ENCODE measurements at places on chromosomes 2 and 18.

DNA sequence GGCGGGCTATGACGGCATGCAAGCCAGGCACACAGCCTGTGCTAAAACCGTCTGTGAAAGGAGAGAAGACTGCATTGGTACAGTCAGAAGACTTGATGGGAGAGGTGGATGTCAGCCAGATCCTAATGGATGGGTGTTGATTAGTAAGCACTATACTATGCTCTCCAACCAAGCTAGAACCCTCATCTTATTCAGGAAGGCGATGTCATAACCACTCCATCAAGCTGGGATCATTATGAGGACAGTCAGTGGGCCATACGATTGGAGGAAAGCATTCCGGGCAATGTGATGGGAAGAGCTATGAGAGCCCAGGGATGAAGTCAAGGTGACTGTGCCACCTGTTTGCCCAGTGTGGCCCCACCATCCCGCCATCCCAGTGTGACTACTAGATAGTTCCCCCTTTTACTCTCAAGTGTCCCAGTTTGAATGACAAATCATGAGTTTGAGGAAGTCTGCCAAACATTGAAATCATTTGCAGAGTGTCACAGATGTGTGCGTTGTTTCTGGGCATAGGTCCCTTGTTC, 66.4 kb downstream of the MRPS9 start:
- no peak for DNase-seq

DNA sequence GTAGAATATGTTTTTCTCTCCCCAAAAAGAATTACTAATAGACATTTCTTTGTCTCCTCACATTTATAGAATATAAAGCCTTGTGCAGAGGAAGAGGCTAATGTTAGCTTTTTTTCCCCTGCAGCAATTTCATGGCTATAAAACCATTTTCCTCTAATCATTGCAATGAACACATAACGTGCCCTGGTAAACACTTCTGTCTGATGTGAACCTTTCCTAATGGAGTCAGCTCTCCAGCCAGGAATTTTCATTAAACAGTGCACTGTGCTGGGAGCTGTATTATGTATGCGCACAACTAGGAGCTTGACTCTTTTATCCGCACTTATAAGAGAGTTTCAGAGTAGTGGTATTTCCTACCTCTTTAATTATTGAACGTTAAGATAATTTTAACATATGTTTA, 63.9 kb upstream of the SPATS2L start:
- no peak for DNase-seq

DNA sequence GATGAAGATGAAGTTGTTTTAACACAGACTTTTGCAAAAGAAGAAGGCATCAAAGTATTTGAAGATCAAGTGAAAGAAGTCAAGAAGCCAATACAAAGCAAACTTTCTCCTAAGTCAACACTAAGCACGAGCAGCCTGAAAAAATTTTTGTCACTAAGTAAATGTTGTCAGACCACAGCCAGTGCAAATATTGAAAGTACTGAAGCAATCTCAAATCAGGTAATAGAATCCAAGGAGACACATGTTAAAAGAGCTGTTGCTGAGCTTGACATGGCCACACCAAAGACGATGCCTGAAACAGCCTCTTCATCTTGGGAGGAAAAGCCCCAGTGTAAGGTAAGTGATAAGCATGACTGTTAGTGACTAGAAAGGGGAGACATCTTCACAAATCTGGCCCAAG, 75.1 kb downstream of the FSIP2 start:
- DNase-seq = no peak

DNA sequence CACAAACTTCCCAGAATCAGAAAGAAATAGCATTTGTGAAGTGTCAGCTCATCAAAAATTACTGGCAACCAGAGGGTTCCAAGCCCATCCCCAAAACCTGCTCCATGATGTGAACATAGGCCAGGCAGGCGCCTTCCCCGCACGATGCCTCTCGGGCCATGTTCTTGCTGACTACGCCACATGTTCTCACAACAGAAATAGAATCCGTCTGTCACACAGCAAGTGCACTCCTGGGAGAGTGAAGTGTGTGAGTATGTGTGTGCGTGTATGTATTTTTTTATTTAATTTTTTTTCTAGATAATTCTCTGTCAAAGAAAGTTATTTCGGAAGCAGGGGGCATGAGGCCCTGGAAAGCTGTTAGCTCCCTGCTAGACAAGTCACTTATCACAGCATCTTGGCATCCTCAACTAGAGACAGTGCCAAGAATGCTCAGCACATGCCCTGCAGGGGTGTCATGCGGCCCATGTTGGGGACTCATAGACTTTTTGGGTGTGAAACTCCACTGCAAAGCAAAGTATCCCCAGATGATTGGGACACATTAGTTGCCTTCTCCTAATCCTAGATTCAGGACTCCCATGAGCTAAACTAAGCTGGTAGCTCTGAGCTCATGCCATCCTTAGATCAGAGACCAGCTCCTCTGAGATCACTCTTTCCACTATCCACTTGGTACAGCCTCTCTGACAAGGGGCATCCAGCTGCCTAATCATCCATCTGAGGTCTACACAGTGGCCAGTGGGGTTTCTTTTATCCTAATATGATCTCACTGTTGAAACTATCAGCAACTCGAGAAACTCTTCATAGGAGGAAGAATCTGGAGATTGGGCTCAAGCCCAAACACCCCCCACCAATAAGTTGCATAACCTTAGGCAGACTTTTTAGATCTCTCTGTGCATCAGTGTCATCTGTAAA, 53.2 kb upstream of the CYRIA start:
- DNase-seq = no peak

DNA sequence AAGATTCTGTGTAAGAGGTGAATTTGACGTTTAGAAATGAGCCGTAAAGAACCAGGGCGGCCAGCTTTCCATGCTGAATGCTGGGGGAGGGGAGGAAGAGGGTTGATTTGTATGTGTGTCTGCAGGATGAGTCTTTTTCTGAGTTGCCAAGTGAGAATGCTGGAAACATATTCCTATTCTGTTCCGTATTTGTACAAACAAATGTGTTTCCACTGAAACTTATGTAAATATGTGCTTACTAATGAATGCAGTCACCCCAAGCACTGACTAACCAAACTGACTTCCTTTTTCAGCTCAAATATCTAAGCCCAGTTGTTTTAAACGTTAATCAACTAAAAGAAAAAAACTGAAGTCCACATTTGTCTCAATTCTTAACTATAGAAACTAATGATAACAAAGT, 74.9 kb upstream of the APCDD1 start:
- DNase-seq = no peak

DNA sequence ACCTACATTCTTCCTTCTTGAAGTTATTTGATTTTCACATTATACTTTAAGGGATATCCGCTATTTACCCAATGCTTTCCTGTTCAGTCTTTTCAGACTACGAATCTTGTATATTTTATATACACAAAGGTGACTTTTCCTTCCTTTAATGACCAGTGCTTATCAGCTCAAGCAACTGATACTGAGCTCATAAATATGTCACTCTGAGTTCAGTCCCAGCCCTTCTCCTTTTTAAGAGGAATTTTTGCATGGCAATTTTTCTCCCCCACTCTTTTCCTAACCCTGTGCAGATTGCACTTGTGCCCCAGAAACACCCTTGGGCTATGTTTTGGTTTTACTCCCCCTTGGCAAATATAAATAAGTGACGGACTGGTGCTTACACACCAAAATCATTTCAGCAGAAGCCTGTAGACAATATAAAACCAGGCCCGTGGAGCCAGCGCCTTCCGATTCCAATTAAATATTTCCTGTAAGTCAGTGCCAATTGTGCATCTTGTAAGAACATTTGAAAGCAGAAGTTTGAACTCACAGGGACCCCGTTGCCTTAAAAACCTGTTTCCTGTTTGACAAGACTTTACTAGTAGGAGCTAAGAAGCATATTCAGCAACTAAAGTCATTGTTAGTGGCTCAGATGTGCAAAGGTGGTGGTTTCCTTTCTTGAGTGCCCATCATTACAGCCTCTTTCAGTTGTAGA, 66.3 kb upstream of the GATA6 start:
- DNase-seq = no peak

Data from colonic mucosa (tissue), 4 donors.